ENCODE measurements at places on chromosomes 1 and 21.

- no peak for DNase-seq
These were observed 14.0 kb downstream of the PKNOX1 start for GRCh38 chr21:42988236-42988965.

GRCh38 chr1:201016211-201016651, 7.3 kb downstream of the KIF21B start:
- no peak for DNase-seq

GRCh38 chr1:234047123-234047522, 142.6 kb downstream of the SLC35F3 start:
- no peak for DNase-seq

DNA sequence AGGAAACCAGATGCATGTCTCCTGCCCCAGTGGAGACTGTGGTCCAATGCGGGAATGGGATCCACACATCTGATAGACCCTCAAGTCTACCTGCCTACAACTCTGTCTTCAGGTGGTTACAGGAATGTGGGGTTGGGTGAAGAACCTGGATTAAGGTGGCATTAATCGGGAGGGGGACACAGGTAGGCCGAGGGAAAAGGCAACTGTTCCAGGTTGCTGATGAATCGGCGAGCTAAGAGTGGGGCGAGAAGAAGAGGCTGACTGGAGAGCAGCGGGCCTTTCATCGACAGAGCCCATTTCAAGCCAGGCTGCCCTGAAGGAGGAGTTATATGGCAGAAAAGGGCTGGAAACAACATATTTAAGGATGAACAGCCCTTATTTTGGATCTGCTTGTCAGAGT, 836 bp downstream of the CD2 start:
- no peak for DNase-seq

- no peak for DNase-seq
These were observed 90.9 kb upstream of the RGS18 start for GRCh38 chr1:192067360-192067759.

DNA sequence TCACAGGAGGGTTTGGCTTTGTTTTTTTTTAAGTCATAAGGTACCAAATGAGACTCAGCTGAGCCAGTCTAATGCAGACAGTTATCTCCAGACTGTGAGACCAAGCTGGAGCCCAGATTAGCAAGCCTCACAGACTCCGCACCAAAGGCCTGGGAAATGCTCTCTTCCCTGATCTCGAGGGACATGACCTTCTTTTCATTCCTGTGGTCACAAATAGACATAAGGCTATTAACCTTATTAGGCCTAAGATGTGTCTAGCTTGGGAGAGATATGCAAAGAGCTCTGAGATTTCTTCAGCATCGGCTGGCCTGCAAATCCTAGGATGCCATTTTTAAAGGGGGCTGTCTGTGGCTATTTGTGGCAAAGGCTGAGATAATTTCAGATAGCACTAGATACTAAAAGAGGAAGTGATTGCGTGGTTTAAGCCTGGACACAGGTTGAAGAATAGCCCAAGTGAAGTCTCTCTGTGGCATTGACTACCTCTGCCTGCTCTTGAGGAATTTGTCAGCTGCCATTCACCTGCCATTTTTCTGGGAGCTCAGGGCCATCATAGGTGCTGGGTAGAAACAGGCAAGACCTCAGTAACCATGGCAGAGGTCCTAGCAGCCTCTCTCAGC, 301.3 kb downstream of the SIPA1L2 start:
- no peak for DNase-seq

DNA sequence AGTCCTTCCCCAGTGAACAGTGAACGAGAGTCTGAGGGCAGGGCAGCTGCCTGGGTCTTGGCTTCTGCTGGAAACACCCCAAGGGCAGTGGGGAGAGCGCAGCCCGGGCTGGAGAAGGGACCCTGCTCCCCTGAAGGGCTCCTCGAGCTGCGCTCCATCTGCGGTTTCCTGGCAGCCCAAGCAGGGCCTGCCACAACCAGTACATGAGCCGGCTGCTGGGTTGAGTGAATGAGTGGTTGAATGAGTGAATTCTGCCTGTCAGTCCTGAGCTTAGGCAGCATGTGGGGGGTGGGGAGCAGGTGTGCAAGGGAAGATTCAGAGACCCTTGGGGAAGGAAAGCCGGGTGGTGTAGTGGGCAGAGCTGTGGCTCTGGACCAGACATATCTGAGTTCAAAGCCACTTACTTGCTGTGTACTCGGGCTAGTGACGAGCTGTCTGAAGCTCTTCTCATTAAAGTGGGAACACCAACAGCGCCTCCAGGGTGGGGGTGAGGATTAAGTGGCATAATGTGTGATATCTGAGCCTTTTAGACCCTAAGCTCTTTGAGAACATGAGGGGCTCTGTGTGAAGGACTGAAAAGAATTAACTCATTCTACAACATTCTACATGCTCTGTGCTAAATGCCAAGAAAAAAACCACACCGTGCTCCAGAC, 3.7 kb downstream of the OPRD1 start:
- no peak for DNase-seq

- DNase-seq = no peak
These were observed 152.8 kb downstream of the PPP1R12B start for GRCh38 chr1:202501281-202501680.

- no peak for DNase-seq
These were observed 9.2 kb downstream of the DMRTB1 start for GRCh38 chr1:53468374-53468773.

- DNase-seq = peak; percentile 89
These were observed at the start of gene NT5C1A for GRCh38 chr1:39671793-39672550. Gene NT5C1A (minus strand): TSS chr1:39672107. CDS start chr1:39672038, 69 bp downstream.

GRCh38 chr1:70768216-70768615, 279.4 kb downstream of the PTGER3 start:
- no peak for DNase-seq

DNA sequence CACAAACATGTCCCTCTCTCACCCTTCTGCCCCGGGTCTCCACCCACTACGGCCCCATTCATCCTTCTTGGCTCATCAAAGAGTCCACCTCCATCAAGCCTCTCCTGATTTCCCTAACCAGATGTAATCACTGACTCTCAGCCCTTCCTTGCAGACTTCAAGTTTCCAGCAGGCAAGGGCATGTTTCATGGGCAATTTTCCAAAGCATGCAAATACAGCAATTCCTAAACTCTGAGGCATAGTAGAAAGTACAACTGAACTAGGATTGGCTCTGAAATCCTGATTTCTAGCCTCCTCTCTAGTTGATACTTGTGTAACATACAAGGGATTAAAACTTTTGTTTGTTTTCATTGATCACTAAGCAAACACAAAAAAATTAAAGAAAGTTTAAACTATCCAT, 109.1 kb upstream of the GADD45A start:
- no peak for DNase-seq

DNA sequence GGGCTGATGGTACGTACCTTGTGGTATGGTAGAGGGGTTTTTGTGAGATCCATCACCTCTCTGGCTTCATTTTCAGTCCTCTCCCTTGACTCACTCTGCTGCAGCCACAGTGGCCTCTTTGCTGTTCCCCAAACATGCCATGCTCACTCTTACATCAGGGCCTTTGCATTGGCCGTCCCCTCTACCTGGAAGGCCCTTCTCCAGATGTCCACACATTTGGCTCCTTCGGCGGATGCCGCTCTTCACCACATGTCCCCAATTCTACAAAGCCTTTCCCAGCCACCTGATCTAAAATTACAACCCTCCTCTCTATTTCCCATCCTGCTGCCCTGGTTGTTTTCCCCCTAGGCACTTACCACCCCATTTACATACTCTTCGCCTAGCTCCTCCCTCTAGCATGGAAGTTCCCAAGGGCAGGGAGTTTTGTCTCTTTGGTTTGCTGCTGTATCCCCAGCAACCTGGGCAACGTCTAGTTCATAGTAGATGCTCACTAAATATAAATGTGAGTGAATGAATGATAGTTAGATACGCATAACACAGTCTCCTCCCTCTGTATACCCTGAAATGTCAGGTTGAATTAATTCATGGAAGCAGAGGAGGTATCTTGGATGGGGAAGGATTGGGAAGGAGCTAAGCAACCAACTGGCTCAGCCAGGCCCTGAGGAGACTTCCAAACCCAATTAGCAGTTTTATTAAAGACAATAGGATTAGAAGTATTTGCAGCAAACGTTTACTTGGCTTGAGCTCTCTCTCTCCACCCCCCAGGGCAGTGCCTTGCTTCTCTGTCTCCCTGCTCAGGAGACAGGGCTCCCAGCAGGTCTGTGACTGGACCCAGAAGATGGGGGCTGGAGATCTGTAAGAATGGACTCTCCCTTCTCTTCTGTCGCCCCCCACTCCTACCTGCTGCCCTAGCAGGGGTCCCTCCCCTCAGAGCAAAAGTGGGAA, 264.2 kb downstream of the GRIK3 start:
- DNase-seq = no peak

GRCh38 chr1:196152086-196152485, 456.2 kb downstream of the KCNT2 start:
- DNase-seq = no peak

GRCh38 chr1:43144237-43144636, 27.9 kb downstream of the EBNA1BP2 start:
- no peak for DNase-seq

GRCh38 chr1:14987829-14988603, 165.5 kb upstream of the TMEM51 start:
- no peak for DNase-seq

GRCh38 chr1:244576259-244576892, 76.5 kb upstream of the DESI2 start:
- DNase-seq = no peak

GRCh38 chr1:192555399-192555798, 20.2 kb upstream of the RGS1 start:
- DNase-seq = no peak

DNA sequence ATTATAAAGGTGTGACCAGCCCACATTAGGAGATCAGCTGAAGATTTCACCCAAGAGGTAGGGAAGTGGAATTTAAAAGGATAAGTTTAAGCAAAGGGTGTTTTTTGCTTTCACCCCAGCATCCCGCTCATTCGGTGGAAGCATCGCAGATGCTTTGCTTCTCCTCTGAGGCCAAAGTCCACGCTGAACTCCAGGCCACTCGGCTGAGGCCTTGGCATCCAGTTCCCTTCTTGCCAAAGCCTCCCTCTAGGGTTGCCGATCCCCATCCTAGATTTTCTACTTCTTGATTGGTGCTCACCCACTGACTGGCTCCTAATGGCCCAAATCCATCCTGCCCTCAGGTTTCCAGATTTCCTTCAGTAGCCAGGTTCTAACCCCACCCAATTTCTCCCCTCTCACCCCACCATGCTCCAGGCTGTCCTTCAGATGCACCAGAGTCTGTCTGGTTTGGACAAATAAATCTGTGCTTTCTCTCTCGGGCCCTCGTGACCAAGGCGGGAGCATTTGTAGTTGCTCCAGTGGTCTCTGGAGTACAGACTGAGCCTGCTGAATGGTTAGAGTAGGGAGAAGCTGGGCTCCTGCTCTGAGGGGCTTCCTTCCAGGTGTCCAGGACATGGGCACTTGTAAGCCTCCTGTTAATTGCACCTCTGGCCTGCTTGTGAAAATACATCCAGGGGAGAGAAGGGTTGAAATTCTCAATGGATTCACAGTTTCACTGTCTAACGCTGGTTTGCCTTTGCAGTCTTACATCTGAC, 193.2 kb downstream of the C1orf94 start:
- DNase-seq = no peak

GRCh38 chr1:231070758-231071444, 30.8 kb upstream of the FAM89A start:
- DNase-seq = no peak

DNA sequence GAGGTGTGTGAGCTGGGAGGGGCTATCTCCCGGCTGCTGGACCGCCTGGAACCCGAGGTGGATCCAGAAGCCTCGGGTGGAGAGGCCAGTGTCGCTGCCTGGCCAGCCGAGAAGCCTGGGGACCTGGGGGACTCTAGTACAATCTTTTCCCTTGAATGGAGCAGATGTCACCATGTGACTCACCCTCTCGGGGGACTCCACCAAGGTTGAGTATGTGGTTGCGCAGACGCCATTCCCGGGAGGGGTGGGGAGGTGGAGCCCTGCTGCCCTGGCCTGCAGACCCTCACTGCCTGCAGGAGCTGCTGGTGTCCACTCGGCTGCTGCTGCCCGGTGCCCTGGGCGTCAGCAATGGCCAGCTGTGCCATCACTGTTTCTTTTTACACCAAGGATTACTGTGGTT, 40.3 kb downstream of the TP73 start:
- no peak for DNase-seq

DNA sequence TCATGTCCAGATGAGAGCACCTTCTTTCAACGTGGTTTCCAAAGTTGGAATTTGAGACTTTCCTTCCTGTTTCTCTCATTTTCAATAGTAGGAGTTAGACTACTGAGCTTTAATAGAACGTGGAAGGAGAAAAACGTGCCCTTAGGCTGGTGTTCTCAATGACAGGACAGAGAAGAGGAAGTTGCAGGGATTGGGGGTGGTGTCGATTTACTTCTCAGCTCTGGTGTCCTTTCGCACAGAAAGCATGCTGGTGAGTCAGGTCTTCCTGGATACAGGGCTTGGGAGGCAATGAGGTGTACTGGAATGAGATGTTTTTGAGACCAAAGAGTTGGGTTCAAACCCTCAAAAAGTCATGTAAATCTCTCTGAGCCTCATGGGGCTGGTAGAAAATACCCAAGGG, 67.1 kb downstream of the HIVEP3 start:
- DNase-seq = peak; percentile 67

GRCh38 chr1:204295671-204296070, 64.1 kb downstream of the PLEKHA6 start:
- DNase-seq = no peak

GRCh38 chr1:2446394-2446793, 29.7 kb upstream of the PLCH2 start:
- peak; percentile 62 for DNase-seq

- no peak for DNase-seq
These were observed 21.5 kb downstream of the MAP3K7CL start for GRCh38 chr21:29151931-29152330.

- DNase-seq = peak; percentile 7
These were observed 116.4 kb downstream of the GLIS1 start for GRCh38 chr1:53622531-53622930.

GRCh38 chr21:26389971-26390641, 183.0 kb downstream of the CYYR1 start:
- no peak for DNase-seq

DNA sequence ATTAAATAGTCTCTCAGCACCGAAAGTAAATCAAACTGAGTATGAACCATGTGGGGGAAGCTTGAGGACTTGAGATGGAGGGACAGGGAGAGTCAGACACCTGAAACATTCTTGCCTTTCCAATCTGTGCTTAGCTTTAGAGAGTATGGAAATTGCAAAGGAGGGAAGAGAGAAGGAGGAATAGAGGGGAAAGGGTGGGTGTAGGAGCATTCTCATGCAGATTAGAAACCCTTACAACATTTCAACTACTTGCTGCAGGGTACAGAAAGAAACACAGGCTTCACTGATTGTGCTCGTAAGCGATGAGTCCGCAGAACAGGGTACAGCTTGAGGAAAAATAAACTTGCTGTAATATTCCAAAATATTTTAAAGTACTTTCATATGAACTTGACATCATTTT, 73.8 kb downstream of the NIBAN1 start:
- DNase-seq = no peak

- no peak for DNase-seq
These were observed 308.5 kb upstream of the ADAMTS5 start for GRCh38 chr21:27275294-27275927.

- no peak for DNase-seq
These were observed 76.5 kb upstream of the TSPAN2 start for GRCh38 chr1:115165776-115166175.

Measured in upper lobe of left lung (tissue), 6 donors.